C1 segment of cervical spinal cord (tissue), 14 donors: ENCODE measurements at places on chromosomes 13 and 19.

- no peak for DNase-seq
Observed at GRCh38 chr19:45554481-45554880, 30.1 kb downstream of the OPA3 start.

- DNase-seq = no peak
Observed at GRCh38 chr13:75633285-75633684, 2.8 kb upstream of the LMO7 start.

GRCh38 chr19:6035026-6035425 lies 57.1 kb upstream of the RANBP3 start:
- no peak for DNase-seq

- no peak for DNase-seq
Observed at GRCh38 chr19:52695996-52696395, 38.8 kb downstream of the ZNF611 start.

DNA sequence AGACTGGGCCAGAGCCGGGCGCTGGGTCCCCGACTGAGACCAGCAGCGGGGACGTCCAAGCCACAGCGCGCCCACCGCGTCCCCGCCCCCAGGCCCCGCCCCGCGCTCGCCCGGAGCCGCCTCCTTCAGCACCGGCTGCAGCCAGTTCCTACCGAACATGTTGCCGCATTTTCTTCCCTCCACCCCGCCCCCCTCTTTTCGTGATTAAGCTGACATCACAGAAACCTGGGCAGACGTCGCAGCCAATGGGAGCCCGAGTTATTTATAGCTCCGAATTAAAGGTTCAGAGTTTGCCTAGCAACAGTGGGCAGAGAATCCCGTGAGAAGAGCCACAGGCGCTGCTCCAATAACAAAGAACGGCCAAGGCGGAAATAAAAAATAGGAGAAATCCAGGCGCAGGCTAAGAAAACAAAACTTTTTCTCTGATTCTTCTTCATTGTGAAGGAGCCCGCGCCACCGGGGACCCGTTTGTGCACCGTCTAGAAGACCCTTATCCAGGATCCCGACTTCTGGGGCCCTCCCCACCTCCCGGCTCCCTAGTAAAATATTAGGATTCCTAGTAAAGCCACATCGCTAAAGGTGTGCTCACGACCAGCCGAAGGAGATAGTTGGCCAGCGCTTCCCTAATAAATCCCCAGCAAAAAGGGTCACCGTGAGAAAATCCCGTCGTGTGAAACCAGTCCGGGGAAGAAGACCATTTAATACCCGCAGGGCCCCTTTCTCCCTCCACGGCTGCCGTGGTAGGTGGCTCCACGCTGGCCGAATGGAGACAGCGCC lies 61.7 kb downstream of the SERP2 start:
- peak; percentile 93 for DNase-seq

DNA sequence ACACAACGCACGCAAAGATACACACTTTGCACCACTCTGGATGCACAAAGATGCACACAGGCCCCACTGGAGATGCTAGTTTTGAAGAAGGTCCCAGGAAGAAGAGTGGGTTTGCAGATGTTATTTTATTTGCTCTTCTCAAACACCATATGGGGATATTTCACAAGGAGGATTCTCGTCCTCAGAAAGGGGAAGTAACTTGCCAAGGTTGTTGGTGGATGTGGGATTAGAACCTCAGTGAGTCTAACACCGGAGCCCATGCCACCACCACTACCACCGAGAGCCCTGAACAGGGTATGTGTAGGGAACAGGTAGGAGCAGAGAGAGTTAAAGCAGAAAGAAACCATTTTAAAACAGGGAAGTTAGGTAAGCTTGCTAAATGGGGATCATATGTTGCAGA lies 9.6 kb upstream of the CEACAM6 start:
- no peak for DNase-seq

DNA sequence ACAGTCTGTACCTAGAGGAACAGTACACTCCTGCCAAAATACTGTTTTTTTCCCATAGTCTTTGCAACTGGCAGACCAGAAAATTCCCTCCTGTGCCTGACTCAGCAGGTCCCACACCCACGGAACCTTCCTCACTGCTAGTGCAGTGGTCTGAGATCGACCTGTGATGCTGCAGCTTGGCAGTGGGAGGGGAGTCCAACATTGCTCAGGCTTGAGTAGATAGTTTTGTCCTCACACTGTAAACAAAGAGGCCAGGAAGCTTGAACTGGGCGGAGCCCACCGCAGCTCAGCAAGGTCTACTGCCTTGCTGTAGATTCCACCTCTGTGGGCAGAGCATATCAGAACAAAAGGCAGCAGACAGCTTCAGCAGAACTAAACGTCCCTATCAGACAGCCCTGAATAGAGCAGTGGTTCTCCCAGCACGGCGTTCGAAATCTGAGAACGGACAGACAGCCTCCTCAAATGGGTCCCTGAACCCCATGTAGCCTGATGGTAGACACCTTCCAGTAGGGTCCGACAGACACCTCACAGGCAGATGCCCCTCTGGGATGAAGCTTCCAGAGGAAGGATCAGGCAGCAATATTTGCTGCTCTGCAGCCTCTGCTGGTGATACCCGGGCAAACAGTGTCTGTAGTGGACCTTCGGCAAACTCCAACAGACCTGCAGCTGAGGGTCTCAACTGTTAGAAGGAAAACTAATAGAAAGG lies 92.7 kb downstream of the SUCLA2 start:
- no peak for DNase-seq
